Hematopoietic multipotent progenitor cell treated with erythropoietin and hydrocortisone succinate and interleukin-3 and kit ligand, for 6 days (in vitro differentiated cells): ENCODE measurements at places on chromosomes 3 and 15.

DNA sequence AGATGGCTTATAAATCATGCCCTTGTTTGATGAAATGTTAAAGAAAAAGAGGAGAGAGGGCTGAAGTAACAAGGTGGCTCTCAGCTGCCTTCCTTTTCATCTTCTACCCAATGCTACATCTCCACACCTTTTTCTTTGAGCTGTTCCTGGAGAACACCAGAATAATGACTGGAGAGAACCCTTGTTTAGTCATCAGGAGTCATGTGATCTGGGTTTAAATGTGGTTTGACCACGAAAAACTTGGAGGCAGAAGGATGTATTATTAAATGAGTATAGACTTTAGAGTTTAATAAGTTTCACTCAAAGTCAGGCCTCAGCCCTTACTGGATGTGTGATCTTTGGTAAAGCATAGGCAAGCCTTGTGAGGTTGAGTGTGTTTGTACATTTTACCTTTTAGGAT lies 230.3 kb upstream of the TBL1XR1 start:
- no peak for DNase-seq

DNA sequence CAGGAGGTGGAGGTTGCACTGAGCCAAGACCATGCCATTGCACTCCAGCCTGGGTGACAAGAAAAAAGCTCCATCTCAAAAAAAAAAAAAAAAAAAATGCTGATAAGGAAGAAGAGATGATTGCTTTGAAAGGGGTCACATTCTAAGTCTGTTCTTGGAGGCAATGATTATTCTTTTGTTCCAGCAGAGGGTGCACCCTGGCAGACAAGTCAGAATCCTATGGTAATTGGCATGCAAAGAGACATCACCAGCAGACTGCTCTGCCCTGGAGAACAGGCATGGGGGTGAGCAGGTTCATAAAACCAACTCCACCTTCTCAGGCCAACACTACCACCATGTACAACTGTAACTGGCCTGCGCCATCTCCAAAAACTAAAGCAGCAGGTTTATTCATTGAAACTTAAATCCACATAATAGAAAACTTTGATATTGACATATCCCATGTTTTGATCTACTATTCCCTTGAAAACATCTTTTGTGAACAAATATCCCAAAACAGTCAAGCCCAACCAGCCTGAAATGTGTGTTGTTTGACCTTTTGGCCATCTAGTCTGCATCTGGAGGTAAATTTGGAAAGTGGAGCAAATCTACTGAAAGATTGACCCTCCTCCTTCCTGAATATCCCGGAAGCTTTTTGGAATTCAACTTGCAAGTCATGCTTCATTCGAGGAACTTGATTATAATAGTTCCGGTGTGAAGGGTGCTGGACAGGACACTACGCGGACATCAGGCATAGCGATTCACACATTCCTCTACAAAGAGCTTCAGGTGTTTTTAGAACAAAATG lies 100.3 kb downstream of the MECOM start:
- DNase-seq, result peak; percentile 21

DNA sequence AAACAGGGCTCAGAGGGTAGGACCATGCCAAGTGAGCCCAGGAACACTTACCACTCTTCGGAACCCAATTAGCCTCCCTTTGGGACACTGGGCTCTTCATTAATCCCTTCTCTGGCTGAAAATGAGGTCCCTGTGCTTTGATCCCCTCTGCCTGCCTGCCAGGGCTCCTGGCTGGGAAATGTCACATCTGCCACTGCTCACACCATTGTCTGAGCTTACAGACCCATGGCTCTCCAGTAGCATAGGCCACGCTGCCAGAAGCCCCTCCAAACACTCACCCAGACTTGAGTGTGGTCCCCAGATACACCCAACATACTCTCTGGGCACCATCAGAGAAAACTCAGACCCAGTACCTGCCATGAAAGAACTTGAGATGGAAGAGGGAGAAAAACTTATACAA lies 287.3 kb downstream of the XXYLT1 start:
- no peak for DNase-seq

GRCh38 chr3:43966530-43966929 lies 275.2 kb upstream of the TOPAZ1 start:
- no peak for DNase-seq

GRCh38 chr15:59349680-59350420 lies 22.8 kb downstream of the MYO1E start:
- no peak for DNase-seq
